ENCODE measurements at places on chromosomes 2 and 18.
A peak's percentile ranks its signal among the peaks of the same experiment; 100 is the strongest.

DNA sequence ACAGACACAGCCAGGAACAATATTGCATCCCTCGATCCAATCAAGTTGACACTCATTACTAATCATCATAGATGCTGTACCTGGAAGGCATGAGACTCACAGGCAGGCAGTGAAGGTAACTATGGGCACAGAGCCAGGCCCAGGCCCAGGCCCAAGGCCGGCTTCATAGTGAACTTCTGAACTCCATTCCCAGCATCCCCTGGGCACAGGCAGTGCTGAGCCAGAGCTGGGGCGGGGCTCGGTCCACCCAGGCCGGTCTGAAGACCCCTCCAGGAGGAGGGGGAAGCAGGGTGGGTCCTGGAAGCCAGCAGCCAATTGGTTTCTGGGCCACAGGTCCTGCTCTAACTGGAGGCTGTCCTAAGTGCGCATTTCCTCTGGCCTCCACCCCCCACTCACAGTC, 37.6 kb downstream of the MLPH start:
- DNase-seq: no peak

- no peak for DNase-seq
These were observed 30.0 kb downstream of the VIL1 start for GRCh38 chr2:218448934-218449333.

DNA sequence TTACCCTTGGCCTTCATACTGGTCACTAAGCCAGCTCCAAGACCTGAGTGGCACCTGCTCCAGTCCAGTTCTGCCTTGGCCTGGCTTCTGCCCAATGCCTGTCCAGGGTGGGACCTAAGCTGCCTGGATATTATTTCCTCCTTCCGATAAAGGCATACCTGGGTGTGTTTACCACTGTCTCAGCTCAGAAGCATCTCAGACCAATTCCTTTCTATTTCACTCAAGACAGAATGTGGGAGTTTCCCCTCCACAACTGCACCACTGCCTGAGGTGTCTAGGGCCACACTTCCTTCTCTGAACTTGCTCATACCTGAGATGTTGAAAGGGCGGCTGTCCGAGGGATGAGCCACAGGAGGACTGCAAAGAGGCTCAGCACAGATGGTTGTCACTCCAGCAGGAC, 18.4 kb upstream of the CAB39 start:
- no peak for DNase-seq

- DNase-seq: peak; percentile 78
These were observed 219.3 kb upstream of the APCDD1 start for GRCh38 chr18:10234912-10235660.

GRCh38 chr18:1599196-1599595, 694.5 kb downstream of the ADCYAP1 start:
- no peak for DNase-seq

DNA sequence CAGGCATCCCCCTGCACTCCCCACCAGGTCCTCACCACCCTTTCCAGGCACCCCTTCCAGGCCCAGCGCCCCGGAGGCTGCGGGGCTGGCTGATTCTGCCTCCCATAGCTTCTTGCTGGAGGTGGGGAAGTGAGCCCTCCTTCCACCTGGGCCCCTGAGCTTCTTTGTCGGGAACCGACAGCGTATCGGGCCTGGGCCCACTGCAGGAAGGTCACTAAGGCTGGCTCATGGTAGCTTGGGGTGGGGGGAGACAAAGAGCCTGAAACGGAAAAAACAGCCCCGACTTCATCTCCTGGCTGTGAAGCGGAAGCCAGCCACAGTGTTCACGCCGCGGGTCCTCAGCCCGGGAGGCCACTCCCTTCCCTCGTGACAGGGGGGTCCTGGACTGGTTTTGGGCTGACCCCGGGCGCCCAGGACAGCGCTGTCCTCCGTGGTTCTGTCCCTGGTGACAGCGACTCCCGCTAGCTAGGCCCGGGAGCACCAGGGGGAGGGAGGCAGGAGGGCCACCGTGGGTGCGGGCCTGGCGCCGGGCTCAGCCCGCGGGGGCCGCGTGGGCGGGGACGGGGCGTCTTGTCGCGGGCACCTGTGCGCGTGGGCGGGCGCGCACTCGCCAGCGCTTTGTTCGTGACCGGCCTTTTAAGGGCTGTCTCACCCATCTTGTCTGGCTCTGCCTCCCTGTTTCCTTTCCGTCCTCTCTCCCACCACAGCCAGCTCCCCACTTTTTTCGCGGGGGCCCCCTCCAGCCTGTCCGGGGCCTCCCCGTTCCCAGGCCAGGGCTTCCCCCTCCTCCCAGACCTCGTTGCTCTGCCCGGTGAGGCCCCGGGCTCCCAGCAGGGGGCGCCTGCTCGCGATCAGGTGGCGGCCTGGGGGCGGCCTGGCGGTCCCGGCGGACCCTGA, 64.9 kb downstream of the DNMT3A start:
- DNase-seq: peak; percentile 43

Data from AG20443 (cell line).